ENCODE measurements at places on chromosomes 1 and 21. TPM values are rescaled to one million over a fixed set of nuclear protein-coding genes. Genes with fewer than 3 reads are reported as not detected.

The SPRR3 gene
- not detected for total RNA-seq

The URB2 gene
- total RNA-seq: 10.5 TPM

GRCh38 chr1:190243056-190243455 is 234.6 kb downstream of the BRINP3 start:
- DNase-seq: no peak

GRCh38 chr1:176174108-176174507 is 33.0 kb downstream of the COP1 start:
- DNase-seq: no peak

DNA sequence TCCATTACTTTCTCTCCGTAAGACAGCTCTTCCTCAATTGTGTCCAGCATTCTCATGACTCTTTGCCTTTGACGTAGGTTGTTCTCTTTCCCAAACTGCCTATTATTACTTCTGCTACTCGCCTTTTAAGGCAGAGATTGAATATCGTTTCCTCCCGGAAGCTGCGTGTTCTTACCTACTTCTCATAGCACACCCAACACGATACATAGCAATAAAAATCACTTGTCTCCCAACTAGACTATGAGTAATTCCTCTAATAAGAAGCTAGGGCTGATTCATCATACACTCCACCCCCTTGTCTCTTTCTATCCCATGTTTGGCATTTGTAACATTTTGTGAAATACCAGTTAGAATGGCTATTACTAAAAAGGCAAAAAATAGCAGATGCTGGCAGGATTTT is 55.8 kb upstream of the SGIP1 start:
- no peak for DNase-seq

- no peak for DNase-seq
Observed at GRCh38 chr1:33143698-33144097, 38.1 kb downstream of the TRIM62 start.

Data from liver (tissue), 10 donors.